CD8-positive, alpha-beta memory T cell (primary cell): ENCODE measurements at places on chromosomes 2 and 18. TPM values are rescaled to one million over a fixed set of nuclear protein-coding genes. Genes with fewer than 3 reads are reported as not detected.

DNA sequence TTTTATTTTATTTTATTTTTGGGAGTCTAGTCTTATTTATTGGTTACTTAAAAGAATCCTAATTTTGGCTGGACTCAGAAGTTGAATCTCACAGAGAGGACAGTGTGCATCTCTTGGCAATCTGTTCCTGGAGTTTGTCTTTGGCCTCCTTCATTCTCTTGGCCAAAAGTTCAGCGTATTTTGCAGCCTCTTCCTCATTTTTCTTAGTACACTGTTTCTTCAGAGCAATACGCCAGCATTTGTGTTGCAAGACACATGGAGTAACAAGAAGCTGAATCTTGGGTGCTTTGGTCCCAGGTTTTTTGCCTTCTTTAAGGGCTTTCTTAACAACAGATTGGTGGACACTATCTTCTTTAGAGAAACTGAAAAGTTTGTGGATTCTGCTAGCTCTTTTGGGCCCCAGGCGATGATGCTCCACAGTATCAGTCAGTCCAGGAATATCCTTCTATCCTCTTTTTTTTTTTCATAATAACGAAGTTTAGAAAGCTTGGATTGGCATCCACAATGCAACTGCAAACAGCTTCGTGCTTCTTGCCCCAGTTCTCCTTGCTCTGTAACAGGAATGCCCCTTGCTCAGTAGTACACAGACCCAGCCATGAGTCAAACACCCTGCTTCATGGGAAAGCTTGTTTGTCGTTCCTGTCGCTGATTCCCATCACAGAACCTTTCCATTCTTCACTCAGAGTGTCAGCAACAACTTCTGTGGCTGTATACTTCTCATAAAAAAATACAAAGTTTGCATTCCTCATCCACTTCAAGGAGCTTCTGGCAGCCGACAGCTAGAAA is 34.8 kb upstream of the RFX8 start:
- no peaks in the 10 kb centered on the region for H3K27me3 ChIP-seq
- H3K36me3 ChIP-seq = no peaks in the 10 kb centered on the region
- H3K4me1 ChIP-seq = no peaks in the 10 kb centered on the region
- no peak overlapping the region for H3K4me3 ChIP-seq
- no peak for DNase-seq

Gene IL1RL2
- 0.33 TPM for total RNA-seq

Gene C18orf32
- total RNA-seq = 25.4 TPM

GRCh38 chr2:191500884-191501560 is 176.9 kb upstream of the NABP1 start:
- no peaks in the 10 kb centered on the region for H3K27me3 ChIP-seq
- DNase-seq = no peak
- H3K27ac ChIP-seq = no peak overlapping the region
- H3K36me3 ChIP-seq = no peaks in the 10 kb centered on the region

- H3K4me1 ChIP-seq = peaks cover 70% of the 10 kb centered on the region
- no peaks in the 10 kb centered on the region for H3K27me3 ChIP-seq
- H3K4me3 ChIP-seq = peak overlapping the region; percentile 3
- no peaks in the 10 kb centered on the region for H3K36me3 ChIP-seq
Observed at GRCh38 chr2:7452110-7452876, 535.1 kb downstream of the RNF144A start.

Gene RGPD8
- total RNA-seq = 19.3 TPM

DNA sequence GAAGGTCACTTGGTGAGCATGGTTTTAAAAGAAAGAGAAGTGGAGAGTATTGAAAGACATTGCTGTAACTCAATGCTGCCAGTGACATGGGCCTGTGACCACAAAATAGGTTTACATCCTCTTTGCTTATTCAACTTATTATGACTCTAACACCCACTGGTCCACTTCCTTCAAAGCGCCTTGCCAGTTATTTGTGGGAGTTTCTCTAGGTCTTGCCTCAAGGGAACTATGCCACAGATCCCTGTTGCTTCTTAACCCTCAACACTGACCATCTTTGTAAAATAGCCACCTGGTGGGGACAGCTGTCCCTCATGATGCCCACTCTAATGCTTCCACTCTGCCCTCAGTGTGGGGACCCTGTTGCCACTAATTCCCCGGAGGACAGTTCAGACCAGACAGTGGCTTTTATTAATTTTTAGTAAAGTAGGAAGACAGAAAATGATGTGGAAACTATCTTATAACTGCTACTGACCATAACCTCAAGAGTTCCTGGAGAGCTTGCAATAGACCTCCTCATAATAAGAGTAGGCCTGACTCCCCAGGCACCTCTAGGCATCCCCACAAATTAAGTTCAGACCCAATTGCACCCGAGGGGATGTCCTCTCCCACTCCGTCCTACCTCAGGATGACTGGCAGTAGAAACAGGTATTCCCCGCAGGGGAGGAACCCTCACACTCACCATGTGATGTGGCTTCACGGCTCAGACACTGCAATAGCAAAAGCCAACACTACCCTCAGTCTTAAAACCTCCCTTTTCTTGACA is 31.3 kb upstream of the SLC25A52 start:
- no peak for DNase-seq
- no peak overlapping the region for H3K4me3 ChIP-seq
- H3K27ac ChIP-seq = no peak overlapping the region
- no peaks in the 10 kb centered on the region for H3K36me3 ChIP-seq

GRCh38 chr2:99974275-99974674 is 168.1 kb downstream of the AFF3 start:
- H3K4me3 ChIP-seq = no peak overlapping the region
- no peak overlapping the region for H3K27ac ChIP-seq
- no peaks in the 10 kb centered on the region for H3K36me3 ChIP-seq
